Fibroblast of mammary gland (primary cell): ENCODE measurements at places on chromosomes 12 and 14.

DNA sequence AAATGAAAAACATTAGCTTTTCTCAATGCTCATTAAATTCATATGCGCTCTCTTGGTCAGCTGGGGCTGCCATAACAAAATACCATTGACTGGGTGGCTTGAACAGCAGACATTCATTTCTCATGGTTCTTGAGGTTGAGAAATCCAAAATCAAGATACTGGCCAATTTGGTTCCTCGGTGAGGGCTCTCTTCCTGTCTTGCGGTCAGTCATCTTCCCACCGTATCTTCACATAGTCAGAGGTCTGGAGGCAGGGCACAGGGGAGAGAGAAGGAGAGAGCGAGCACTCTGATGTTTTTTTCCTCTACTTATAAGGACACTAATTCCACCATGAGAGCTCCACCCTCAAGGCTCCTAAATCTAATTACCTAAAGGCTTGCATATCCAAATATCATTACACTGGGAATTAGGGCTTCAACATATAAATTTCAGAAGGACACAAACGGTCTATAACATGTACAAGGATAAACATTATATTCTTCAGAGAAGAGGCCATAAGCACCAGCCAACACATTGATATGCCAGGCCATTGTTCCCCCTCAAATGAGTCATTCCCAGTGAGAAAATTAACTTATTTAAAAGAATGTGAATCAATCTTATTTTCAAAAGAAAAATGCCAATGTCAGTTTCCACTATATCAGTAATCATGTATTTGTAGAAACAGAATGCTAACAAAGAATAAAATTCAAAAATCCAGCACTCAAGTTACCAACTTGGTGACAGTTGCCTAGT is 152.2 kb downstream of the BTG1 start:
- DNase-seq, result no peak

DNA sequence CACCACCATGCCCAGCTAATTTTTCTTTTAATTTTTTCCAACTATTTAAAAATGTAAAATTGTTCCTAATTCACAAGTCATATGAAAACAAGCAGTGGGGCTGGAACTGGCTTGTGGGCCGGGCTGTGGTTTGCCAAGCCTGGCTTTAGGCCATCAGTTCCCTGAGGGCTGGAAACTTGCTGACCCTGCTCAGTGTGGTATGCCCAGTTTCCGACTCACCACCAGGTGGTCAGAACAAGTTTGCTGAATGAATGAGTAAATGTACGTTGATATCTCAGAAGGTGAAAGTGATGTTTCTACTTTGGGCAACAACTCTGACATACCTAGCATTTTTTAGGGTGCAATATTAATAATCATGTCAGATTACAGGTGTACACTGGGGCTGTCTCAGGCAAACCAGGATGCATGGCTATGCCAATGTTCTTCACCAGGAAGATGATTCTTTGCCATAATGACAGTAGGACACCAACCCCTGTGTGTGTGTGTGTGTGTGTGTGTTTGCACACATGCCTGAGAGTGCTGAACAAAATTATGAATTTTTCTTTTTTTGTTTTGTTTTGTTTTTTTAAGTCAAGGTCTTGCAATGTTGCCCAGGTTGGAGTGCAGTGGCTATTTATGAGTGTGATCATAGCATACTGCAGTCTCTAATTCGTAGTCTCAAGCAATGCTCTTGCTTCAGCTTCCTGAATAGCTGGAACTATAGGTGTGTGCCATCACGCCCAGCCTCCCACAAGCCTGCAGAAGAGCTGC is 106.1 kb downstream of the PTPN11 start:
- peak; percentile 16 for DNase-seq

GRCh38 chr12:50765095-50765911 is 1.4 kb downstream of the ATF1 start:
- peak; percentile 68 for DNase-seq

GRCh38 chr12:52496054-52496453 is 3.0 kb upstream of the KRT6A start:
- DNase-seq, result peak; percentile 59

- DNase-seq, result no peak
Measured at GRCh38 chr14:28745176-28745575, 21.4 kb upstream of the FOXG1 start.

DNA sequence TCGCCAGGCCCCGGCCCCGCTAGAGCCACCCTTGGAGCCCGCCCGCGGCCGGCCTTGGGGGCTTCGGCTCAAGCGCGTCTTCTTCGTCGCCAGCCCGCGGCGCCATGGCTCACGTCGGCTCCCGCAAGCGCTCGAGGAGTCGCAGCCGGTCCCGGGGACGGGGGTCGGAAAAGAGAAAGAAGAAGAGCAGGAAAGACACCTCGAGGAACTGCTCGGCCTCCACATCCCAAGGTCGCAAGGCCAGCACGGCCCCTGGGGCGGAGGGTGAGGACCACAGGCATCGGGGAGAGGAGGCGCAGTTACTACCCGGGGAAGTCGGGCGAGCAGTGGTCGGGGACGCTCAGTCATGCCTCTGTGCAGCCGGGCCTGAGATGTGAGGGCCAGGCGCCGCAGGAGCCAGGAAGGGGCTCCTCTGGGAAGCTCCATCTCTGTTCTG is 573 bp downstream of the ARL6IP4 start:
- no peak for DNase-seq

DNA sequence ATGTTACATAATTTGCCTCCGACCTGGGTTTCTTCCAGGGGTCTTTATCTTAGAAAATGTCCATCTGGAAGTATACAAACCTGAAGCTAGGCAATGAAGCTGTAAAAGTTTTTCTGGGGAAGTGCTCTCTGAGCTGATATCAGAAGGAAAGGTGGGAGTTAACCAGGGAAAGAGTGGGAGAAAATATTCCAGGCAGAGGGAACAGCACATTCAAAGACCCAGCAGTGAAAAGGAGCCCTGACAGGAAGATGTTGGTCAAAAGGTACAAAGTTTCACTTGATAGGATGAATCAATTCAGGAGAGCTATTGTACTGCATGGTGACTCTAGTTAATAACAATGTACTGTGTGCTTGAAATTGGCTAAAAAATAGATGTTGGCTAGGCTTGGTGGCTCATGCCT is 17.8 kb upstream of the CIT start:
- no peak for DNase-seq

DNA sequence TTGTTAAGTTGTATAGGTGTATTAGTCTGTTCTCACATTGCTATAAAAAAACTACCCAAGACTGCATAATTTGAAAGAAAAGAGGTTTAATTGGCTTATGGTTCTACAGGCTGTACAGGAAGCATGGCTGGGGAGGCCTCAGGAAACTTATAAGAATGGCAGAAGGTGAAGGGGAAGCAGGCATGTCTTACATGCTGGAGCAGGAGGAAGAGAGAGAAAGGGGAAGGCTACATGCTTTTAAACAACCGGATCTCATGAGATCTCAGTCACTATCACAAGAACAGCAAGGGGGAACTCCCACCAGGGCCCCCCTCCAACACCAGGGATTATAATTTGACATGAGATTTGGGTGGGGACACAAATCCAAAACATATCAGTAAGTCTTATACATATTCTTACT is 60.5 kb upstream of the OR10AD1 start:
- no peak for DNase-seq

DNA sequence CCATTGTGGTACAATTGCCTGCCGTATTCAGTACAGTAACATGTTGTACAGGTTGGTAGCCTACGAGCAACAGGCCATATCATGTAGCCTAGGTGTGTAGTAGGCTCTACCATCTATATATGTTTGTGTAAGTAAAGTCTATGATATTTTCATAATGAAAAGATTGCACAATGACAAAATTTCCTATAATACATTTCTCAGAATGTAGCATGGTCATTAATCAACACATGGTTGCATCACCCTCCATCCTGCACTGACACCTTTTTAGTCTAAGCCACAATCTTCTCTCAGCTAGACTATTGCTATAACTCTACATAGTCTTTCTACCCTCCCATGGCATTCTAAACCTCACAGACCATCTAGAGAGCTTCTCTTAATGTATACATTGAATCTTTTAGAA is 158.5 kb upstream of the HMGA2 start:
- DNase-seq, result no peak

GRCh38 chr14:92039063-92039718 is 668 bp downstream of the TRIP11 start:
- peak; percentile 63 for DNase-seq

DNA sequence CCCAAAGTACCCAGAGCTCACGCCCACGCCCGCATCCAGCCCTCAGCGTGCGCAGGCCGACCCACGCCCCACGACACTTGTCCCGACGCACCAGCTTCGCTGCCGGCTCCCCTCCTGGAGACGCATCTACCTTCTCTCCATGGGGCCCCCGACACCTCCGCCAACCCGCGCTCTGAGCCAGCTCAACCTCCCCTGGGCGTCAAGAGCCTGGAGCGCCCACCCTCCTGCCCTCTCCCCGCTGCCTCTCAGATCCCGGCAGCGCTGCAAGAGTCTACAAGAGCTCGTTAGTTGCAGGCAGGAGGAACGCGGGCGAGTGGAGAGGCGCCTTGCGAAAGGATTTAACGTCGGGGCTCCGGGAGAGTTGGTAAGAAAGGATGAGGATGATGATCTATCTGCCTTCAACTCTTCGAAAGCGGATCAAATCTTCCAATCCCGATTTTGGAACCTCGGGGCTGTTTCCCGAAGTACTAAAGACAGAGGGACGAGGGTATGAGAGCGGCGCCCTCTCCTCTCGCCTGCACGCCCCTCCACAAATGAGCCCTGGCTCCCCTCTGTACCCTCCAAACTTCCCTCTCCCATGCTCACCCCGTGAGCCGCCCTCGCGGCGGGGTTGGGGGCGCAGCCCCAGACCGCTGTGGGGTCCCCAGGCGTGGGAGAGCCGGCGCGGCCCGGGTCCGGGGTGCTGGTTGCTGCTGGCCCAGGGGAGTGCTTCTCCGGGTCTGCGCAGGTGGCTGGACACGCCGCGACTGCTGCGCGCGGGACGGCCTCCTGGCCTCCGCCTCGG is 979 bp downstream of the LTBP2 start:
- peak; percentile 45 for DNase-seq

DNA sequence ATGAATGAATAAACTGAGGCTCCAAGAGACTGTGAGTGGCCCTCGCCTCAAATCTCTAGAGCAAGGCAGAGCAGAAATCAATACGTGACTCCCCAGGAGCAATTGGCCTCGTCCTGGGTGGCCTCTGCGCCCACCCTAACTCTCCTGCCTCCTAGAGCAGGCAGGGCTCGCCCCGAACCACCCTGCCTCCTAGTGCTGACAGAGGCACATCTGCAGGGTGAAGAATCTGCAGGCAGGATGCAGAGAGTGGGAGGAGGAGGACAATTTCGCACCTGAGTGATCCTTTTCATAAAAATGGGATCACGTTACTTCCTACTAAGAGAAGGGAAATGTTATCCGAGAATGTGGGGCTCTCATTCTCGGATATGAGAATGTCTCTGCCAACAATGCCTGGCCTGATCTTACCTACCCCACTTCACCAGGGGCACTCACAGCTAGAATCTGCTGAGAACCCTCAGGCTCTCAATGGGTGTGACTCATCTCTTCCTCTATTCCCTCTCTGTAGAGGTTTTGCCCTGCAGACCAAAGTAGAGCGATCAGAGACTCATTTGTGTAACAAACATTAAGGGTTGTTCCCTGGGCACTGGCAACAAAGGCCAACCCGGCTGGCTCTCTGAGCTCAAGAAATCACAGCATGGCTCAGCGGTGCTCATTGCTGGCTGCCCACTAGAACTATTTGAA is 61.7 kb upstream of the BCL2L14 start:
- DNase-seq, result peak; percentile 30

DNA sequence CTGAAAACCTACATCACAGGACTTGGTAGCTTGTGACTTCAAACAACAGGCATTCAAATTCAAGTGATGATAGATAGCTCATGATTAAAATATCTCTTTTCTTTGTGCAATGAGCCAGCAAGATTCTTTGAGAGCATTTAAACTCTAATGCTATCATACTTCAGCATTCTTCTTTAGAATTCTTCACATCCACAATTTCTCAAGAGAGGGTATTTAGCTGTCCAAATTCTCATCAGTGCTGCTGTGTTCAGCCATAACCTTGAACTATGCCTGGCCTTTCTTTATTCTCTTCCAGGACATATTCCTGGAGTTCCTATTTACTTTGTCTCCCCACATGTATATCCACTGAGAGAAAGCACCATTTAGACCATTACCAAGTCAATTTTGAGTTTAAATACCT is 321.1 kb downstream of the EGLN3 start:
- DNase-seq, result no peak

- no peak for DNase-seq
Measured at GRCh38 chr14:95216008-95216407, 58.7 kb upstream of the DICER1 start.

DNA sequence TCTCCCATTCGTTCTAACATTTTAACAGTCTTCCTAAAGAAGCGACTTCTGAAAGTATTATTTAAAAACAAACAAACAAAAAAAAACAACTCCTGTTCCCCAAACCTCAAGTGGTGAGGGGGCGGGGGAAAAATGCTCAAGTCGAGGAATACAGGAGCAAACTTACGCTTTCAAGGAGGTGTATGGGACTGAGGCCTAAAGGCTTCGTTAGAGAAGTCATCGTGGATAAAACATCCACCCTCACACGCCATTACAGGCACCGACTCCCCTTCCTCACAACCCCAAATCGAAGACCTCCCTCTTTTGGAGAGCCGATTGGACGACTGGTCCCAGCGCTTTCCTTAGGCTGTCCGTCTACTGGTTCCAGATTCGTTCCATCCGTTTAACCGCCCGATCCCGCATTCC is 693 bp downstream of the CBX5 start:
- no peak for DNase-seq
